Fibroblast of skin of right quadriceps (primary cell): ENCODE measurements at places on chromosomes 11 and 22.

- DNase-seq: no peak
These were observed 110.3 kb upstream of the PITPNB start for GRCh38 chr22:28029201-28029948.

DNA sequence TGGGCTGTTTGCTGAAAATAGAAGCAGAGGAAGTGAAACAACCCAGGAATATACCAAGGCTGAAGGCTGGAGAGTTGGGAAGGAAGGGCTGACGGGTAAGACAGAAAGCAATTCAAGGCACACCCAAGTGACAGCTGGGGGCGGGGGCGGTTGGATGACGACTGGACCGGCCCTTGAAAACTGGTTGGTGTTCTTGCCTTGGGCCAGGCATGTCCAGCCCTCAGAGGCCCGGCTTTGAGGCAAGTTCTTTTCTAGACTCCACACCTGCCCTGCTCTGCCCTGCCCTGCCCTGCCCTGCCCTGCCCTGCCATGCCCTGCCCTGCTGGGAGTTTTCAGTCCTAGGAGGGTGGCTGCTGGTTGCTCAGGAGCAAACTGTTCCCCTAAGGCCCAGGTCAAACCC lies 34.2 kb upstream of the CACNG2 start:
- DNase-seq: no peak

DNA sequence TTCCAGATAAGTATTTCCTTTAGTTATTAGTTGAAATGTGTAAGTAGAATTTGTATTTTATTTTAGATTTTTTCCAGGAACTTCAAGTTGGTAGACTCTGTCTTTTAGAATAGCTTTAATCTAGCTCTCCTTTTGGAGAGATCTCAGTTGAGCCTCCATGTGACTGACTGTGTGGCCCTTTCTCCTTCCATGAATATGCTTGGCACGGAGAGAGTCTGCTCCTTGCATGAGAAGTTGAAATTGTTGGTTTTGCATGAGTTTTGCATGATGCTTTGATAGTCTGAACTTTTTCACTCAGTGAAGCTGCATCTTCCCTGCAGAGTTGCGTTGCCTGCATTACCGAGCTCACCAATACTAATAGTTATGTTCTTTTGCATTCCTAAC lies 32.8 kb upstream of the CTTN start:
- no peak for DNase-seq

DNA sequence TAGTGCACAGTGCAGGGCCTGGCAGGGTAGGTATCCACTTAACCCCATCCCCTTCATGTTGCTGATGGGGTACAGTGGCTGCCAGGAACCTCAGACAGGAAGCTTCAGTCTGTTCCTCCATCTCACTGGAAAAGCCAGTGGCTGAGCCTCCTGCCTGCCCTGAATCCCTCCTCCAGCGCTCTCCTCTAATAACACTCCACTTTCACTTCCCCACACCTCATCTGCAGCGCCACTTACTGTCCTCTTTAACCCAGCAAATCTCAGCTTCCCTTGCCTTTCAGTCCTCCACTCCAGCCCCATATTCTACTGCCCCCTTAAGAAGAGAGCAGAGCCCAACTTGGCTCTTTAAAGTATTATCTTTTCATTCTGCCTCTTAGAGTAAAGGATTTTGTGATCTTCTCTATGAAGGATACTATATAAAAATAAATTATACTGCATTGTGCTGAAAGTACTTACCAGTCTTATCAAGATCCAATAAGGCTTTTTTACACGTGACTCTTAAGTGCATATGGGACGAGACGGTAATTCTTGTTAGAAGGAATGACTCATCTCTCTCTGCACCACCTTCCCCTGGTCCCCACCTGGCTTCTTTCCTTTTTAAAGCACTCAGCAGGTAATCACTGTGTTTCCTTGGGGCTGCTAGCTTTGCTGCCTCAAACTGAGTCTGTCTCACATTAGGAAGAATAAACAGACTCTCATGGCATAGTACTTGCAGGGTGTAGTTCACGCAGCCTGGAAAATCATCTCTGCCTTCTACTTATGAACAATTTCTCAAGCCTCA lies 238.0 kb upstream of the NARS2 start:
- no peak for DNase-seq

DNA sequence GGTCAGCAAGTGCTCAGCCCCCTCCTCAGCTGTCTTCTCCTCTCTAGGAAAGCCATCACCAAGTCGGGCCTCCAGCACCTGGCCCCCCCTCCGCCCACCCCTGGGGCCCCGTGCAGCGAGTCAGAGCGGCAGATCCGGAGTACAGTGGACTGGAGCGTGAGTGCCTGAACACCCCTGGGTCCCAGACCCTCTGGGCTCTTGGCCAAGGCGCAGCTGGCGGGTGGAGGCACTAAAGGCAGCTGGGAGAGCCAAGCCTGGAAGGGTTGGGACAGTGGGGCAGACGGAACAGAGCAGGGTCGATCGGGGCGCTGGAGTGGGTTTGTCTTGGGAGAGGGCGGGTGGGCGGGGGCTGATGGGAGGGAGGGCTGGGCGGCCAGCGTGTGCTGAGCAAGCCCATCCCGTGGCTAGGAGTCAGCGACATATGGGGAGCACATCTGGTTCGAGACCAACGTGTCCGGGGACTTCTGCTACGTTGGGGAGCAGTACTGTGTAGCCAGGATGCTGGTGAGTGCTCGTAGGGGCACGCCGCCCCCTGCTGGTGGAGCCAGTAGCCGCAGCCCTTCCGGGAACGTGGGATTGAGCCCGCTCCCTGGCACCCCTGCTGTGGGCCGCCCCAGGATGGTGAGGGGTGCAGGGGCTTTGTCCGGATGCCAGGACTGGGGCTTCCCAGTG lies 14.1 kb upstream of the MDK start:
- peak; percentile 50 for DNase-seq
